ENCODE measurements at places on chromosomes 7 and 10. TPM values are rescaled to one million over a fixed set of nuclear protein-coding genes. Genes with fewer than 3 reads are reported as not detected.

DPP6 gene
- total RNA-seq: 0.27 TPM

PPP1R17 gene
- total RNA-seq: under 0.01 TPM

NAT16 gene
- total RNA-seq: not detected

ADAMTS14 gene
- total RNA-seq: 3.0 TPM

LIPF gene
- not detected for total RNA-seq

GPR146 gene
- total RNA-seq: 33.9 TPM

NOBOX gene
- not detected for total RNA-seq

TCTN3 gene
- 18.9 TPM for total RNA-seq

GIMAP1 gene
- 15.9 TPM for total RNA-seq

WDR37 gene
- total RNA-seq: 18.0 TPM

DENND2A gene
- total RNA-seq: not detected

Data from hematopoietic multipotent progenitor cell (in vitro differentiated cells).